Activated CD4-positive, alpha-beta T cell treated with anti-CD3 and anti-CD28 coated beads, Interleukin-2, amount 50 U/mL, for 24 hours (primary cell): ENCODE measurements at places on chromosomes 4 and X.

GRCh38 chr4:145234091-145234706 is 53.8 kb upstream of the OTUD4 start:
- peak; percentile 64 for DNase-seq

GRCh38 chrX:106201502-106202178 is 33.5 kb downstream of the PWWP3B start:
- no peak for DNase-seq

- DNase-seq, result no peak
These were observed 692.8 kb upstream of the TENM3 start for GRCh38 chr4:181550381-181550780.

DNA sequence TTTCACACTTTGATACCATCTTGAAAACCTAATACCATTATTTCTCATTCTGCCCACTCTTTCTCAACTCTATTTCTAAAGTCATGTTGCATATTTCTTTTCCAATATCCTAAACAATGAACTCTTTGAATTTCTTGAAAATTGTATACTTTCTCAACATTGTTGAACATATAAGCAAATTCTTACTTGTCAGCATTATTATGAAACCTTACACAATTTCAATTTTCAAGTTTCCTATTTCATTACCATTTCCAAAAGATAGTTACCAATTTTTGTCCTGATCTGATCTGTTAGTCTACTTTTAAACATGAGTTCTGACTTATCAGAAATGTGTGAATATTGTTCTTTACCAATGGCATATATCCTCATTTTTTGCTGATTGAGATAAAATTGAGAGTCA is 806.3 kb upstream of the IGFBP7 start:
- DNase-seq, result no peak

GRCh38 chr4:27267339-27267969 is 406.8 kb downstream of the STIM2 start:
- DNase-seq, result no peak

GRCh38 chr4:12729384-12729783 is 754.8 kb downstream of the RAB28 start:
- no peak for DNase-seq

- no peak for DNase-seq
These were observed 835.5 kb downstream of the PDHA2 start for GRCh38 chr4:96675416-96675815.

DNA sequence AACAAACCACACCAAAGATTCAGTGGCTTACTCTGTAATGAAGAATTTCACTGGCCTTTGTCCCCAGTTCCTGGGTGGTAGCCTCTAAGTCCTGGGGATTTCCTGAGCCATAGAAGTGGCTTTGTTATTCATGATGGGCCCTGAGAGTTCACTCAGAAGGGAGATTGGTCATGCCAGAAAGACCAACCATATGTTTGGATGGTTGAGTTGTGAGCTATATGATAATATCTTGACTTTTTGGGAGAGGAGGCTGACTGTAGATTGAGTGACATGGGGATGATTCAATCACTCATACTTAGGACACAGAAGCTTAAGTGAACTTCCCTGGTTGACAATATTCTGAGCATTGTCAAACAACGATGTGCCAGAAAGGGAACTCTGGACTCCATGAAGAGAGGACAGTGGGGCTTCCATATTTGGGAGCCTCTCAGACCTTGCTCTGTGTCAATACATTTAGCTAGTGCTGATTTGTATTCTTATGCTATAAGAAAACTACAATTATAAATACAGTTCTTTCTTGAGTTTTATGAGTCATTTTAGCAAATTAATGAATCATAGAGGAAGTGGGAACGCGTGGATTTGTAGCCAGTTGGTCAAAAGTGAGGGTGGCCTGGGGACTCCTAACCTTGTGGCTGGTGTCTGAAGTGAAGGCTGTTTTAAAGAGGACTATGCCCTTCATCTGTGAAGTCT is 392.0 kb downstream of the GBA3 start:
- no peak for DNase-seq

GRCh38 chr4:98204236-98204553 is 57.0 kb upstream of the RAP1GDS1 start:
- no peak for DNase-seq

DNA sequence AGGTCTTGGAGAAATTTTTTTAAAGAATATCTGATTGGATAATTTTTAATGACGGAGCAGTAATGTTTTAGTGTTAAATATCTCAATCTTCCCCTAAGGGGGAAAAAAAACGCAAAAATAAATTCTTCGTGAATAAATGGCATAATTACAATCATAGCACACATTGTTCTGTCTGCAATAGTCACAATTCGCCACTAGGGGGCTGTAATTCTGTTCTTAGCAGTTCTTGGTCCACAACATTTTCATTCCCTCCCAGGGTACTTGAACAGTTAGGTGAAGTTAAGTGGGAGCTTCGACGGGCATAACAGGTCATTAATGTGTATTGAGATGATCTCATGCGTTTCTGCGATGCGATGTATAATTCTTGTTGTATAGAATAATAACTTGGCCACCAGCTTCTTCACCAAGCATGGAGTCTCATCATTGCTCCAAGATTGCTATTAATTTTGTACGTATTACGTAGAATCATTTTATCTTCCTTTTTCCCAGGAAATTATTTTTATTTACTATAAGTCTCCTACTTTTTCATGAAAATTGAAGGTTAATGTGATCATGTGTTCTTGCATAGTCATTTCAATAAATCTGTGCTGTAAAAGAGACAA is 27.2 kb downstream of the HTR2C start:
- peak; percentile 0 for DNase-seq

DNA sequence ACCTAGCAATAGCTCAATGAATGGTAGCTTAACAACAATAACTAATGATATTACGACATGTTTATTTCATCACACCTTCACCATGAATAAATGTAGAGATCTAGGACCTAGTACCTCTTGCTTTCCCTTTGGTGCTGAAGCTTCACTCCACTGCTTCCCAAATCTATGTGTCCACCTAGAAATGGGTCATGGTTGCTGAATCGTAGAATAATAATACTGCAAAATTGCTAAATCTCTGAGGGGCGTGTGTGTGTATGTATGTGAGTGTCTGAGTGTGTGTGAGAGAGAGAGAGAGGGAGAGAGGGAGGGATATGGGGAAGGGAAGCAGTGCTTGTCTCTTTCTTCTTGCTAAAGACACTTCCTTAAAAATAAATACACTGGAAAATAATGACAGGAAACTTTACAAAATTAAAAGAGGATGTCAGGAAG is 109.3 kb upstream of the BMP2K start:
- DNase-seq, result no peak

- no peak for DNase-seq
These were observed 33.0 kb downstream of the NAT8L start for GRCh38 chr4:2091990-2092668.

DNA sequence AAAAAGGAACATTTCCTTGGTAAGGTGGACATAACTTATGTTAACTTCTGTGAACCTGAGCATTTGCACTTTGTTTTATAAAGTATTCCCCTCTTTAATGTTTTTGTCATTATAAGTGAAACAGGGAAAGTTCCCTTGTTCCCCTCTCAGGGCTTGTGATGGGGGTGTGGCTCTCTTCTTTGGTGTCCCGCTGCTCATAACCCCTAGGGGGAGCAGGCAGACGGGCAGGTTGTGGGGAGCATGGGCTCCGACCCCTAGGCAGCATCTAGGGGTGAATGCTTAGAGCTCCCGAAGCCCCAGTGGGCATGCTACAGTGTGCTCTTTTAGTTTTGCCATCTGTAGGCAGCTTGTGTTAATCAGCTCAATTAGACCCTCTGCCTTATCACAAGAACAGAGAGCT is 200.4 kb downstream of the DACH2 start:
- no peak for DNase-seq
